ENCODE measurements at places on chromosomes 4 and X.
A peak's percentile ranks its signal among the peaks of the same experiment; 100 is the strongest.

- no peak for DNase-seq
Measured at GRCh38 chrX:64198036-64198435, 7.5 kb downstream of the AMER1 start.

DNA sequence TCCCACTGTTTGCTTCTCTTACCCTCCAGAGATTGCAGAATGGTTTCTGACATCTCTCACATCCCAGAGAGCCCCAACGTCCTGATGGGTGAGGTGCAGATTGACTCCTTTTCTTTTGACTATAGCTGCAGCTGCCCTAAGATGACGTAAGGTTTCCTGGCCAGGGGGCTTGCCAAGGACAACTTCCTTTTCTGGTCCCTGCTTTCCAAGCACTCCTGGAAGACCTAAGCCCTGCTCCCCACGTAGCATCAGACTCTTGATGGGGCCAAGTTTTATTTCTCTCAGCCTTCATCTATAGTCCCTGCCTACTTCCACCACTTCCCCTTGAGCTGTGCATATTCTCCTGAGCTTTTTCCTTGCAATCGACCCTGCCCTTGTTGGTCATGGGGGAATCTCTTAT is 497.7 kb downstream of the IDS start:
- no peak for DNase-seq

- DNase-seq: no peak
Measured at GRCh38 chrX:29295987-29296680, 708.9 kb downstream of the IL1RAPL1 start.

DNA sequence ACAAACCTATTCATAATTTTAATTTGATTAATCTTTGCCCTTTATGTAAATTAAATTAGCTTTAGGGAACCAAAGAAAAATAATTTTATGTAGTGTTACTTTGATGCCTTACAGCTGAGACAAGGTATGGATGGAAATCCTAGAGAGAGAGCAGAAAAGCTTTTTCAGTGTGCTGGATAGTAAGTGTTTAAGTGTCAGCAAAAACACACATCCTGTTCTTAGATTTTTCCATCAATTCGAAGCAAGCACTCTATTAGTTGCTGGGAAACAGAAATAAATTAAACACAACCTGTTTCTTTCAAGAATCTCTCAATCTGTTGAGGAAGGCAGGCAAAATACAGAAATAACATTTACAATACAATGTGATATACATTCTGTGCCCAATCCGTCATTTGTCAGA is 327.8 kb downstream of the GALNTL6 start:
- no peak for DNase-seq

- no peak for DNase-seq
Measured at GRCh38 chr4:181870326-181870725, 372.9 kb upstream of the TENM3 start.

GRCh38 chr4:1255151-1255550 is 6.2 kb upstream of the CTBP1 start:
- no peak for DNase-seq

DNA sequence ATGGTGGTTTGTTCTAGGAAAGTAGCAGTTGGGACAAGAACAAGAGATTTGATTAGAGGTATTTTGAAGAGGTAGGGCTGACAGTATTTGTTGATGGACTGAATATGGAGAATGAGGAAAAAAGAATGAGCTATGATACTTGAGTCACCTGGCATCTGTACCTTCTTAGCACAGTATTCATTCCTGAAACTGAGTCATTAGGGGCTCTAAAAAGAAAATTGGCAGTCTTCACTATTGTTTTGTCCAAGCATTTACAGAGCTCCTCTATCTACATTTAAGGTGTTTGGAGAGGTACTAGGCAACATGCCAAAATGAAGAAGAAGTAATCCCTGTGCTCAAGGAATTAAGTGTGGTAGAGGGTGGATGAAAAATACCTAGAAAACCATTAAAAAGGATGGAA is 165.8 kb downstream of the SHROOM4 start:
- DNase-seq: no peak

GRCh38 chr4:10100734-10101216 is 15.8 kb downstream of the WDR1 start:
- no peak for DNase-seq

DNA sequence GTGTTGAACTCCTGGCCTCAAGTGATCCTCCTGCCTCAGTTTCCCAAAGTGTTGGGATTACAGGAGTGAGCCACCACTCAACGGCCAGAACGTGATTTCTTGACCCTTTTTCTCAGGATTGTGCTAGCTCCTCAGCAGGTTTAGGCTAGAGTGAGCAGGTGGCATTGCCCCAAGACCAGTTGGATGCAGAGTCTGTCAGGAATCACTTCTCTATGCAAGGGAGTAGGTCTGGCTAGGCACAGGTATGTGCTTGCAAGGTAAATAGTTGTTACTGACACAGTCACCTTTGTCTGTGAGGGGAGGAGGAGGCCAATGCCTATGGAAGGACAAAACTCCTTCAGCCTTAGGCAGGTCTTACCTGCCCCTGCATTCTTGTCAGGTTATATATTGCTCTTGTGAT is 24.2 kb downstream of the SLC25A5 start:
- DNase-seq: no peak

GRCh38 chrX:150775569-150776350 is 82.6 kb downstream of the MTMR1 start:
- no peak for DNase-seq

- DNase-seq: no peak
Measured at GRCh38 chr4:170229006-170229405, 139.2 kb upstream of the AADAT start.

DNA sequence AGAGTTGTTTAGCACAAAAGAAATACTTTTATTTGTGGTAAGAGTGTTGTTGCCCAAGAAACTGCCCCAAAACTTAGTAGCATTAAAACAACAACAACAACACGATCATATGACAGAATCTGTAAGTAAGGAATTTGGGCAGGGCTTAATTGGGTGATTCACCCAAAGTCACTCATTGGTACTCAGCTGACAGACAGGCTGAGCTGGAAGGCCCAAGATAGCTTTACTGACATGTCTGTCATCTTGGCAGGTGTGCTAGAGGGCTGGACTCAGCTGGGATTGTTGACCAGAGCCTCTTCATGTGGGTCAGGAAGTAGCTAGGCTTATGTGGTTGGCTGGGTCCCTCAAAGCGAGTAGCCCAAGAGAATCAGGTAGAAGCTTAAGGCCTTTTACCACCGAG is 52.3 kb downstream of the KIAA0232 start:
- no peak for DNase-seq

DNA sequence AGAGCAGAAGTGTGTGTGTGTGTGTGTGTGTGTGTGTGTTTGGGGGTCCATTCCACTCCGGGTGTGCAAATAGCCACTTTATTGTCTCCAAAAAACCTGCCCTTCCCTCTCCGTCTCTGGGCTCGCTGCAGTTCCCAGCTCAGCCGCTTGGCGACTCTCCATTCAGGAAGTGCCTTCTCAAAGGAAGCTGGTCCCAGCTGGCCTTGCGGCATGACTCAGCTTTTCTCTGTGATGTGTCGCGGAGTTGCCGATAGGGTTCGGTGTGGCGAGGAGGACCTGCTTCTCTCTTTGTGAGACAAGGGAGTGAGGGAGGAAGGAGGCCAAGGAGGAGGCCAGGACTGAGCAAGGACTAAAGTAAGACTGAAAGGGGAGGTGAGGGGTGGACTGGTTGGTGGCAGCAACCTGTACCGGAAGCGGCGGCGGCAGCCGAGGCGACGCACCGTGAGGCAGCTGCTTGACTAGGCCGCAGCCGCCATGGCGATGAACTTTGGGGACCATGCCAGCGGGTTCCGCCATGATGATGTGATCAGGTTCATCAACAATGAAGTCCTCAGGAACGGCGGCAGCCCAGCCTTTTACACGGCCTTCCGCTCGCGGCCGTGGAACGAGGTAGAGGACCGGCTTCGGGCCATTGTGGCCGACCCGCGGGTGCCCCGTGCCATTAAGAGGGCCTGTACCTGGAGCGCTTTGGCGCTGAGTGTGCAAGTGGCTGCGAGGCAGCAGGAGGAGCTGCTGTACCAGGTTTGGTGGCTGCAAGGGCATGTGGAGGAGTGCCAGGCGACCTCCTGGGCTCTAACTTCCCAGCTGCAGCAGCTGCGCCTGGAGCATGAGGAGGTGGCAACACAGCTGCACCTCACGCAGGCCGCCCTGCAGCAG is at the start of gene TEX13C:
Gene TEX13C (plus strand): TSS at position 226 of the 876 bp plus-strand sequence. CDS start 249 bp downstream, at position 475.
- no peak for DNase-seq

DNA sequence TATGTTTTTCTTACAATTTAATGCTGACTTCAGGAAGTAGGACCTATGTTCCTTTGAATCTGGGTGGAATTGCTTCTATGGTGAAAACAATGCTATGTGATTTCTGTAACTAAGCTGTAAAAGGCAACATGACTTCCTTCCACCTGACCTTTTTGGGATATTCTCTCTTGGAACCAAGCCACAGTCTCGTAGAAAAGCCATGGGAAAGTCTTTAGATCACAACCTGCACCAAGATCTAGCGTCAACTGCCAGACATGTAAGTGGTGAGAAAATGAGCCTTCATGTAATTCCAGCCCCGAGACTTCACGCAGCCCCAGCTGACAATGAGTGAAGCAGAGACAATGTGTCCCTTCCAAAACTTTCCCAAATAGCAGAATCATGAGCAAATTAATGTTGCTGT is 297.0 kb upstream of the DCAF8L1 start:
- DNase-seq: no peak

DNA sequence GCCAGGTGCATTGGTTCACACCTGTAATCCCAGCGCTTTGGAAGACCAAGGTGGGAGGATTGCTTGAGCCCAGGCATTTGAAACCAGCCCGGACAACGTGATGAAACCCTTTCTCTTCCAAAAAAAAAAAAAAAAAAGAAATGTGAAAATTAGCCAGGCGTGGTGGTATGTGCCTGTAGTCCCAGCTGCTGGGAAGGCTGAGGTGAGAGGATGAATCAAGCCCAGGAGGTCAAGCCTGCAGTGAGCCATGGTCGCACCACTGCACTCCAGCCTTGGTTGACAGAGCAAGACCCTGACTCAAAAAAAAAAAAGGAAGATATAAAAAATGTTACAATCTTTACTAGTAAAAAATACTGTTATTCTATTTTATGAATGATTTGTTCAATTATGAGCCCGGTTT is 5.9 kb downstream of the FAM199X start:
- DNase-seq: no peak

DNA sequence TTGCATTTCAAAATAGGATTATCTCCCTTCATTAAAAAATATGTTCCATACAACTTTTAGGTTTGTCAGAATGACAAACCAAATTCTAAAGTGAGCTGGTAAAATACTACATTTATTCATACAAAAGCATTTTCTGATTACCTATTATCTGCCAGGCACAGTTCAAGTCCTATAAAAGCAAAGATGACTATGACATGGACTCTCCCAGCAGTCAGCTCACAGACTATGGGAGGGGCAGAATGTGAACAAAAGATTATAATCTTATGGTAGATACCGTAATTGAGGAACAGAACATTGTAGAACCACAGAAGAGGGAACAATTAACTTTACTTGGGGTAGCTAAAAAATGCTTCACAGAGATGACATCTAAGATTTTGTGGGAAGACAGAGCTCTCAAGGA is 12.4 kb downstream of the PAQR3 start:
- DNase-seq: no peak

DNA sequence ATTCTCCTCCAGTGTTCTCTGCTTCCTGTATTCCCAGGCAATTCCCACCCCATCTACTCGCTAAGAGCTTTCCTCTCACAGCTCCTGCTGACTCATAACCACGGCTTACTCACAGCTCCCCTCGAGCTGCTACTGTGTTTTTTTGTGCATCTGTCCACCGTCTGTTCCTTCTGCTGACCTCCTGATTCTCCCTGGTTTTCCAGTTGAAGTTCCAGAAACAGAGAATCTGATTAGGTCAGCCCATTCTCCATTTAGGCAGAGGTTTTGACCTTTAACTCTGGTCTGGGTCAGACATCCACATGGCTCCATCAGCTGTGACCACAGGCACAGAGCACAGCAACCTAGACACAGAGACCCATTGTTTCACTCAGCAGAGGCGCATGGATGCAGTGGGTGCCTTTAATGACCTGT is 5.5 kb upstream of the SMIM20 start:
- DNase-seq: no peak

- no peak for DNase-seq
Measured at GRCh38 chr4:86977621-86978184, 42.9 kb downstream of the AFF1 start.

DNA sequence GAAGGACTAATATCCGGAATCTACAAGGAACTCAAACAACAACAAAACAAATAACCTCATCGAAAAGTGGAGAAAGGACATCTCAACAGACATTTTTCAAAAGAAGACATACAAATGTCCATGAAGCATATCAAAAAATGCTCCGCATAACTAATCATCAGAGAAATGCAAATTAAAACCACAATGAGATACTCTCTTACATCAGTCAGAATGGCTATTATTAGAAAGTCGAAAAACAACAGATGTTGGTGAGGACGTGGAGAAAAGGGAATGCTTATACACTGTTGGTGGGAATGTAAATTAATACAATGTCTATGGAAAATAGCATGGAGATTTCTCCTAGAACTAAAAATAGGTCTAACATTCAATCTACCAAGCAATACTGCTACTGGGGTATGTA is 51.1 kb upstream of the MYOZ2 start:
- DNase-seq: no peak

DNA sequence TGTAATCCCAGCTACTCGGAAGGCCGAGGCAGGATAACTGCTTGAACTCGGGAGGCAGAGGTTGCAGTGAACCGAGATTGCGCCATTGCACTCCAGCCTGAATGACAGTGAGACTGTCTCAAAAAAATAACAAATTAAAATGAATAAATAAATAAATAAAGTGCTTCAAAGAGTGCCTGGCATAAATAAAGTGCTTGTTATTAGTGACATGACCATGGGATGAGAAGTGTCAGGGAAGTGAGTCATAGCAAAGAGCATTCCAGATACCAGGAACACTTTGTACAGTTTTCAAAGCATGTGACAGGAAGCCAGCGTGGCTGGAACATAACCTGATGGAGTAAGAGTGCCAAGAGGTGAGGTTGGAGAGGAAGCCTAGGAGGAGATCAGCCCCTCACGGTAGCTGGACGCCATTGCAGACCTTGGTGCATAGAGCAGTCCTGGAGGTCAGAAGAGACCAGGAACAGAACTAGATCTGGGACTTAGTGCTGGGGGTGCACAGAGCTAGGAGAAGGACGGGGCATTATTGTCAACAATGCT is 6.0 kb upstream of the WDR13 start:
- DNase-seq: no peak

GRCh38 chr4:176833400-176834175 is 40.9 kb upstream of the VEGFC start:
- no peak for DNase-seq

- DNase-seq: peak; percentile 80
Measured at GRCh38 chrX:31132821-31133241, 61.0 kb upstream of the FTHL17 start.

- DNase-seq: no peak
Measured at GRCh38 chrX:10048707-10049106, 81.5 kb downstream of the CLDN34 start.

DNA sequence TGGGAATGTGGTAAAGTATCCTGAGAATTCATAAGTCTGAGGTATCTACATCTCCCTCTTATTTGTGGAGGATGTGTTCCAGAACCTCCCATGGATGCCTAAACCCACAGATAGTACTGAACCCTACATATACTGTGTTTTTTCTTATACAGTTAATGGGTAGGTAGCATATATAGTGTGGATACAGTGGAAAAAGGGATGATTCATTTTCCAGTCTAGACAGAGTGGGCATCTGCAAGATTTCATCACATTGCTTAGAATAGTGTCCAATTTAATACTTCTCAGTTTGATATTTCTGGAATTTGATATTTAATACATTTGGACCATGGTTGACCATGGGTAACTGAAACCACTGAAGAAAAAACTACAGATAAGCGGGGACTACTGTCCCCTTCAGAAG is 155.0 kb upstream of the ANKRD50 start:
- no peak for DNase-seq
